Caki2 (cell line): ENCODE measurements at places on chromosomes 4 and X.

DNA sequence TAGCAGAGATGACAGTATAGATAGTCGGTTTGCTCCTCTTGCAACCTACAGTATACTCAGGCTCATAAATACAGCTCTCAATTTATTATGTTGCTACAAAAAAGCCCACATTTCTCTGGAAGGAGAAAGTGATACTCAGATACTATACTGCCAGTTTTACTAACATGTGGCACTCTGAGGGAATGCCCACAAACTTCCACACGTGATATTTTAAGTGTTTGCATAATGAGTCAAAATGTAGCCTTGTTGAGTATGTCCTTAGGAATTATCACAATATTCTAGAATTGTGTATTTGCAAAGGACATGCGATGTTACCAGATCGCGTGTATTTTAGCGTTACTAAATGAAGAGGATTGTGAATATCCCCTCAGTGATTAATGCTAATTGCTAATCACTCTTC is 929.1 kb downstream of the STIM2 start:
- no peak for DNase-seq

DNA sequence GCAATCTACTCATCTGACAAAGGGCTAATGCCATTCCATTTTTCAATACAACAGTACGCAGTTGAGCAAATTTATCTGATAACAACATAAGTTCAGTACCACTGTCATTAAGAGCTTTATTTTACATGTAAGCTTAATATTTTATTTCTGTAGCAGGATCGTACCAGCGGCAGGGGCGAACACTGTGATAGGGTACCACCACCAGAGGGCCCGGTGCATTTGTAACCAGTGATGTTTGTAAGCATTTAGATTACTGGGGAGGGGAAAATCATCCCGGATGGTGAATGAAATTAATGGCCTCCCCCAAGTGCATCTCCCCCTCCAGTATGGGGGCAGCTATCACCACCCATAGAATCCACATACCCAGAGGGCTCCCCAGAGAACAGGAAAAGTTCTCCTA is 179.0 kb downstream of the ADGRA3 start:
- DNase-seq = no peak

DNA sequence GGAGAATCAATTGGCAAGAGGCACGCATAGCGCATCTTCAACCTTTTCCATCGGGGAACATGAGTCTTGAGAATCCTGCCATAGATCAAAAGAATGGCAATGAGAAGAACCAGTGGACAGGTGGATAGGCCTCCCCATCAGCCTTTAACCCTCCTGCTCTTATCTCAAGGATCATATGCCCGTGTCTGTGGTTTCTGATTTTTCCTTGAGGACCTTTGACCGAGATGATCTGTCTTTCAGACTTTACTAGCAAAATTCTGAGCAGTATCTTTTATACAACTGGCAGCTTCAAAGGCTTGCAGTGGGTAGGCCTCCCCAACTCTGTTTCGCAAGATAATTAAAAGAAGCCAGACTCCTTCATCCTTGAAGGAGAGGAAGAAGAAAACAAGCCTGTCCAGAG is 174.4 kb downstream of the REPS2 start:
- DNase-seq = no peak

DNA sequence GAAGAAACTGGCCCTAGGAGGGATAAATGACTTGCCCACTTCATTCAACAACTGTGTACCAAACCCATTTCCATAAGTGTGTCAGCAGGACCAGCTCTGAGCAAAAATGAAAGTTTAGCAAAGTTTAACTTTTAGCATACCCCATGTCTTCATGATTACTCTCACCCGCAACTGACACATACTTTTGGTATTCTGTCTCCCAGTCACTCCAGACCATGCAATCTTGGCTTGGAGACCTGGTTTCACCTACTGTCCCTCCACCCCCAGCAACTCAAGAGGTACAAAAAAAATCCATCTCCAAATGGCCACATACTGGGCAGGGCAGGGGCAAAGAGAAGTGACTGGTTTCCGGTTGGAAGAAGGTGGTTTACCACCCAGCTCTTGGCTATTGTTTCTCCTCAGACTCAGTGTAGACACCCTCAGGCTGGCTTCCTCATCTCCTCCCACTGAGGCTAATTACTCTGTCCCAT is 79.8 kb downstream of the RLIM start:
- no peak for DNase-seq

GRCh38 chr4:7347981-7348380 is 86.7 kb downstream of the PSAPL1 start:
- no peak for DNase-seq

- no peak for DNase-seq
Measured at GRCh38 chr4:168607215-168607614, 110.4 kb downstream of the PALLD start.

GRCh38 chr4:20086799-20087521 is 164.7 kb upstream of the SLIT2 start:
- no peak for DNase-seq
